Psoas muscle (tissue), 8 donors: ENCODE measurements at places on chromosomes 4 and X. TPM values are rescaled to one million over a fixed set of nuclear protein-coding genes. Genes with fewer than 3 reads are reported as not detected.

GRCh38 chr4:70594196-70594595, 2.1 kb downstream of the AMBN start:
- DNase-seq = no peak

GRCh38 chr4:85005865-85006377, 39.4 kb upstream of the WDFY3 start:
- DNase-seq = no peak

- no peak for DNase-seq
Measured at GRCh38 chr4:147777456-147778091, 45.7 kb downstream of the ARHGAP10 start.

DNA sequence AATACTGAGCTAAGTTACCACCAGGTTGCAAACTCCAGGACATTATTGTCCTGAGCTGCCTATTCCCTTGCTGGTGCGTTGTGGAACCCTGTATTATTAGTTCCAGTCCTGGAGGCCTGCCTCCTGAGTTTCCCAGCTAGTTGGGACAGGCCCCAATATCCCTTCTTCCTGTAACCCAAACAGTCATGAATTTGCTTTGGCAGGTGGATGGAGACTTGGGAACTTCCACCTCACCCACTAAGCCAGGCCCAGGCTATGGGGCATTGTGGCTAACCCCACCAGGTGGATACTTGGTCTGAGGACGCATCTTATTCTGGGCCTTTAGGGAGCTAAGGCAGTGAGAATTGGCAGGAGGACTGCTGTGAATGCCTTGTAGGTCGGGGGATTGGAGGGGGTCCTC, 5.0 kb downstream of the RBM3 start:
- no peak for DNase-seq

- no peak for DNase-seq
Measured at GRCh38 chr4:88097301-88097700, 61.1 kb downstream of the ABCG2 start.

GRCh38 chrX:109841869-109842579, 109.0 kb upstream of the ACSL4 start:
- no peak for DNase-seq

GRCh38 chrX:39301036-39301435, 499.8 kb downstream of the MID1IP1 start:
- no peak for DNase-seq

GRCh38 chr4:135240796-135241195, 1039.2 kb upstream of the PABPC4L start:
- no peak for DNase-seq

Gene HNRNPH2
- total RNA-seq = 72.0 TPM

Gene CNKSR2
- 0.34 TPM for total RNA-seq

DNA sequence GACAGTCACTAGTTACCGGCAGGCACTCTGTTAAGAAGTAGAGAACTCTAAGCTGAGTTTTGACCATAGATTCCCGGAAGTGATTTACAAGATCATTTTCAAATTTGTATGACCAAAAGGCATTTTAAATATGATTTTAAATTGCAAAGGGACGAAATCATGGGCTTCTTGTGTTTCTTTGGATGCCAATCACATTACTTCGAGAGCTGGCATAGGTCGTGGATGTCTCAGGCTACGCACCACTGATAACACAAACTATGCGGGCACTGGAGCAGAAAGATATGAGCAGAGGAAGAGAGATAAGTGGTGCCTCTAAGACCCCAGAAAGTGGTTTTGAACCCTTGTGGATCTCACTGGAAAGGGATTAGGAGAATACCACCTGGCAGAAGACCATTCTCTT, 294.2 kb upstream of the FTHL17 start:
- DNase-seq = no peak

Gene OTUD5
- 28.6 TPM for total RNA-seq

DNA sequence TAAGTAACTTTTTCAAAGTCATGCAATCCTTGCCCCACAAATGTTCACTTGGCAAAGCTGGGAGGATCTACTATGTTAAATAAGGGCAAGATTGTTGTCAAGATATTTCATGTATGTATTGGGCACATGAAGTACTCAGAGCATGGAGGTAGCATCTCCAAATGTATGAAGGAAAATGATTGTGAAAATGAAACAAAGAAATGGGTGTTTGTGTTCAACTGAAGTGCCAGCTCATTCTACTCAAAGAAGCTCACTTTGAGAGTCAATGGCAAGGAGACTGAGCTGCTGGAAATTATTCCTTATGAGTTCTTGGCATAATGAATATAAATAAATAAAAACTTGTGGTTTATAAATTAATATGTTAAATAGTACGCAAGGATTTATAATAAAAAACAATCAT, 124.5 kb upstream of the ARSJ start:
- no peak for DNase-seq

DNA sequence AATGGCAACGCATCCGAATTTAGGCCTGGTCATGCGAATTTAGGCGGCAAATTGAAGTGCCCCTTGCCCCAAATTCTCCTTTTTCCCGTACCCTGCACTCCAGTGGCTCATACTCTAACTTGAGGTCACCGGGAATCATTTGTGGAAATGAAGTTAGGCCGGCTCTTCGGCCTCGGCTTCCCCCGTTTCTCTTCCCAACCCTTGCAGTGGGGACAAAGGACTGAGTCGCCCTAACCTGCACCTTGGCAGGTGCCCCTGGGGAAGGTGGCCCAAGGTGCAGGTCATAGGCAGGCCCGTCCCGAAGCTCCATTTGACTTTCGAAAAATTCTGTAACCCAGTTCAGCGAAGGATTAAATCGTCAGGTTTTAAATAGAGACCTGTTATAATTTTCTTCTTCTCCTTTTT, 811 bp downstream of the SRD5A3 start:
- no peak for DNase-seq

GRCh38 chr4:84238247-84239090, 260.6 kb downstream of the NKX6-1 start:
- no peak for DNase-seq

Gene GAGE10
- total RNA-seq = not detected

Gene NDUFB11
- 142 TPM for total RNA-seq

- no peak for DNase-seq
Measured at GRCh38 chr4:73864365-73864764, 4.8 kb upstream of the CXCL1 start.

- no peak for DNase-seq
Measured at GRCh38 chrX:34638116-34638515, 19.0 kb downstream of the TMEM47 start.

GRCh38 chrX:70973221-70973620, 42.3 kb upstream of the SLC7A3 start:
- no peak for DNase-seq

DNA sequence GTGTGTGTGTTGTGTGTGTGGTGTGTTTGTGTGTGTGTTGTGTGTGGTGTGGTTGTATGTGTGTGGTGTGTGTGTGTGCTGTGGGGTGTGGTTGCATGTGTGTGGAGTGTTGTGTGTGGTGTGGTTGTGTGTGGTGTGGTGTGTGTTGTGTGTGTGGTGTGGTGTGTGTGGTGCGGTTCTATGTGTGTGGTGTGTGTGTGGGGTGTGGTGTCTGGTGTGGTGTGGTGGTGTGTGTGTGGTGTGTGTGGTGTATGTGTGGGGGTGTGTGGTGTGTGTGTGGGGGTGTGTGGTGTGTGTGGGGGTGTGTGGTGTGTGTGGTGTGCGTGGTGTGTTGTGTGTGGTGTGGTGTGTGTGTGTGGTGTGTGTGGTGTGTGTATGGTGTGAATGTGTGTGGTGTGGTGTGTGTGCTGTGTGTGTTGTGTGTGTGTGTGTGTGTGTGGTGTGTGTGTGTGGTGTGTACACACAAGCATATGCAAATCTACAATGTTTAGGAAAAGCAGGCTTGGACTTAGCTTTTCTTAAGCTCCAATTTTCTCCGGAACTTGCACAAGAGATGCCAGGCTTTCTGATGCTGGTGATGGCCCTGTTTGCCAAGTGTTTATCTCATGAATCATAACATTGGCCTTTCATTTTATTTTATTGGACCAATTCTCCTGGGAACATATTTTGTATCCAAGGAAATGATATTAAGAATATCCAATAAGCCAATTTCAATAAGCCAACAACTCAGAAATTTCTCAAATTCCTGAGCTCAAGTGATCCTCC, 148.7 kb downstream of the SPATA18 start:
- no peak for DNase-seq

- DNase-seq = no peak
Measured at GRCh38 chr4:185969657-185970056, 99.3 kb upstream of the TLR3 start.

GRCh38 chr4:170080496-170080895, 9.3 kb downstream of the AADAT start:
- DNase-seq = no peak

DNA sequence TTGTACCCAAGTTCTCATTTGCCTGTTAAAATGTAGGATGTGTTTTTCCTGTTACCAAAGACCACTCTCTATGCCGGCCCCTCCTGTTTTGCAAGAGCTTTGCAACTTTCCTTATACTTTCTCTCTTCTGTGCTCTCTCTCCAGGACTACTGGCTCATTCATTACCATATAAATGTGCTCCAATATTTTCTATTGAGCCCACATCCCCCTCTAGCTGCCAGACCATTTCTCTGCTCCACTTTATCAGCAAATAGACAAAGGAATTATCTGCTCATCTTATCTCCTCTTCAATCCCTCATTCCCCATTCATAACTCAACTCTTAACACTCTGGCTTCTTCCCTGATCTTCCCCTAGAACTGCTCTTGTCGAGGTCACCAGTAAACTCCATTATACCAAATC, 33.6 kb downstream of the RPGR start:
- no peak for DNase-seq

- DNase-seq = no peak
Measured at GRCh38 chr4:6760865-6761264, 21.7 kb upstream of the KIAA0232 start.

Gene SYN1
- 1.8 TPM for total RNA-seq

Gene GYPE
- not detected for total RNA-seq

Gene JADE3
- total RNA-seq = 2.6 TPM

DNA sequence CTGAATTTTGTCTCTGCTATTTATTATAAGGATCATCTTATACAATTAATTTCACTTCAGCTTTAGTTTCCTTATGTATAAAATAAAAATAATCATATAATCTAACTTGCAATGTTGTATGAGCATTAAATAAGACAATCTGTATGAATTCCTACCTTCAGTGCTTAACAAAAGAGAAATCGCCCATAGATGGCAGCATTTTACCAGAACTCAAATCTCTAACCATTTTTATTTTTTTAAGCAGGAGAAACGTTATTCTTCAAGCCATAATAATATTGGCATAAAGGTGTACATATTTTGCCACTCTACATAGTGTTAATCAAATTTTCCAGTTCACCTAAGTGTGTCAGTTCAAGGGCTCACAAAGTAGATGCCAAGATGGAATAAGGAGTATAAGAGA, 78.8 kb downstream of the TMEM47 start:
- no peak for DNase-seq

DNA sequence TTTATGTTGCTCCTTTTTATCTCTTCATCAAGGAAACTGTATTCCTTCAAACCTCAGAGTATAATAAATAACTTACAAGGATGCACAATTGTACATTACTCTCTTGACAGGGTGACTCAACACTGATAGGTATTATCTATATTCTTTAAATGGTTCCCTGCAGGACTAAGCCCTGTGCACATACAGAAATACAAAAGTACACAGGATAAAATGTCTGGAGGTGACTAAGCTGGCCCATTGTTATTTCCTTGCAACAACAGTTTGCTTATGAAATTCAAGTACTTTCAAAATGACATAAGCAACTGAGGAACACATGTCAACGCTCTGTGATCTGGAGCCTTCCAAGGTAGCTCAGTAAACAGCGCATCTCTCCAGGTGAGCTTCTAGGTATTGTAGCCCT, 83.8 kb upstream of the RPL34 start:
- no peak for DNase-seq

Gene DMRTC1
- total RNA-seq = not detected

- DNase-seq = no peak
Measured at GRCh38 chr4:39096847-39097246, 34.8 kb downstream of the KLHL5 start.

Gene KLHL34
- 7.3 TPM for total RNA-seq

GRCh38 chr4:25771672-25772071, 91.1 kb downstream of the SEL1L3 start:
- DNase-seq = no peak

GRCh38 chr4:184262901-184263300, 45.2 kb upstream of the ENPP6 start:
- DNase-seq = no peak

- no peak for DNase-seq
Measured at GRCh38 chr4:77003400-77003799, 53.8 kb downstream of the SEPTIN11 start.

GRCh38 chrX:13495232-13495631, 74.2 kb upstream of the EGFL6 start:
- DNase-seq = no peak

Gene SMIM43
- not detected for total RNA-seq

DNA sequence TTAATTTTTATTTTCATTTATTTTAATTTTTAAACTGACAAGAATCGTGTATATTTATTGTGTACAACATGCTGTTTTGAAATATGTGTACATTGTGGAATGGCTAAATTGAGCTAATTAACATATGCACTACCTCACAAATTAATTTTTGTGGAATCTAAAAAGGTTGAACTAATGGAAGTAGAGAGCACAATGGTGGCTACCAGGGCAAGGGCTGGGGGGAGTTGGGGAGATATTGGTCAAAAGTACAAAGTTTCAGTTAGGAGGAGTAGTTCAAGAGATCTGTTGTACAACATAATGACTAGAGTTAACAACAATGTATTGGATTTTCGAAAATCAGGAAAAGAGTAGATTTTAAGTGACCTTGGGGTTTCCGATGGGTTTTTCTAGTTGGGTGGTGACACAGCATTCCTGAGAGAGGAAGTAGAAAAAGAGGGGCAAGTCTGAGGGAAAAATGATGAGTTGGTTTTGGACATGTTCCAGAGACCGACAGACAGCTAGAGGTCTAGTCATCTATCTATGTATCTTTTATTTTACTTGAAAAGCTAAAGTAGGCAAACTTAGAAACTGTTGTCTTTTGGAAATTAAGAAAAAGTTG, 23.2 kb downstream of the APOO start:
- DNase-seq = no peak

GRCh38 chrX:17623750-17624149, 113.5 kb upstream of the SCML1 start:
- no peak for DNase-seq

DNA sequence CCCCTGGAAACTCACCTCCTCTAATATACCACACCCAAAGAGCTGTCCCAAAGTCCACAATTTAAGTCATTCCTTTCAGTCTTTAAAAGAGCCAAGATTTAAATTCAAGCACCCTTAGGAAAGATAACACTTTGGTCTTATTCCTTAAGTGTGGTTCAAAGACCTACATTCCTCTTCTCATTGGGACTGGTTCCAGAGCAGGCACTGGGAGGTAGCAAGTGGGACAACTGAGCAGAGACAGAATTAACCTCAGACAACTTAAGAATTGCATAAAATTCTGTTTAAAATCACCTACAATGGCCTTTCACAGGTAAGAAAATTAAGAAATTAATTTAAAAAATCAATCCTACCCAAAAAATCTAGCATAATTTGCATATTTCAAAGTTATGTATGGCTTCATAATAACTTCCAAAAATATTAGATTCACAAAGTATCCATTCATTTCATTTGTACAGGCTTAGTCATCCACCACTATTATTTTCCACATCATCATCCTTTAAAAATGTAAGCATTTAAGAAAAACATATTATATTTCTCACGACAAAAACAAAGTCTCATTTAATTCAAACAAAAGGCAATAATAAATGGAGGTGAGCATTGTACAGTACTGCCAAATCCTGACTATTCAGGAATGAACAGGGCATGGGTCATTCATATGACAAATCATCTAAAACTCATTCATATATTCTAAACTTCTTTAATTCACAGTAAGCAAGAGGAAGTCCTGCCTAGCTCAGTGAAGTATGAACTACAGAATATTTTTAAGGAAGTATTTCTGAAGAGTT, 13.6 kb downstream of the PRSS12 start:
- DNase-seq = no peak

GRCh38 chrX:10622197-10622596, 1.8 kb upstream of the MID1 start:
- no peak for DNase-seq
